Endodermal cell (in vitro differentiated cells): ENCODE measurements at places on chromosomes 6 and 20.

DNA sequence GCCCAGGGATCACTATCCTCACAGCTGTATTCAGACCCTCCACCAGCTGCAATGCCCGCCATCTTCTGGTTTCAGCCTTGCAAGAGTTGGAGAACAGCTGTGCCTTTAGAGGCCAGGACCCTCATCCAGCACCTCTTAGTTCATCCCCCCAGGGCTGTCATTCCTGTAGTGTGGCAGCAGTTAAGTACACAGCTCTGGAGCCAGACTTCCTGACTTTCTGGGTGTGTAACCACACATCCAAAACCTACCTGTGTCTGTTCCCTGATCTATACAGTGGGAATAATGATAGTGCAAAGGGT, 452 bp upstream of the TREM2 start:
- DNase-seq = no peak

DNA sequence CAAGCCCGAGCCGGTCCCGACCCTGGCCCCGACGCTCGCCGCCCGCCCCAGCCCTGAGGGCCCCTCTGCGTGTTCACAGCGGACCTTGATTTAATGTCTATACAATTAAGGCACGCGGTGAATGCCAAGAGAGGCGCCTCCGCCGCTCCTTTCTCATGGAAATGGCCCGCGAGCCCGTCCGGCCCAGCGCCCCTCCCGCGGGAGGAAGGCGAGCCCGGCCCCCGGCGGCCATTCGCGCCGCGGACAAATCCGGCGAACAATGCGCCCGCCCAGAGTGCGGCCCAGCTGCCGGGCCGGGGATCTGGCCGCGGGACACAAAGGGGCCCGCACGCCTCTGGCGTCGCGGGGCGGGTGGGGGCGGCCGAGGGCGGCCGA, 37.5 kb downstream of the YTHDF1 start:
- peak; percentile 84 for DNase-seq

DNA sequence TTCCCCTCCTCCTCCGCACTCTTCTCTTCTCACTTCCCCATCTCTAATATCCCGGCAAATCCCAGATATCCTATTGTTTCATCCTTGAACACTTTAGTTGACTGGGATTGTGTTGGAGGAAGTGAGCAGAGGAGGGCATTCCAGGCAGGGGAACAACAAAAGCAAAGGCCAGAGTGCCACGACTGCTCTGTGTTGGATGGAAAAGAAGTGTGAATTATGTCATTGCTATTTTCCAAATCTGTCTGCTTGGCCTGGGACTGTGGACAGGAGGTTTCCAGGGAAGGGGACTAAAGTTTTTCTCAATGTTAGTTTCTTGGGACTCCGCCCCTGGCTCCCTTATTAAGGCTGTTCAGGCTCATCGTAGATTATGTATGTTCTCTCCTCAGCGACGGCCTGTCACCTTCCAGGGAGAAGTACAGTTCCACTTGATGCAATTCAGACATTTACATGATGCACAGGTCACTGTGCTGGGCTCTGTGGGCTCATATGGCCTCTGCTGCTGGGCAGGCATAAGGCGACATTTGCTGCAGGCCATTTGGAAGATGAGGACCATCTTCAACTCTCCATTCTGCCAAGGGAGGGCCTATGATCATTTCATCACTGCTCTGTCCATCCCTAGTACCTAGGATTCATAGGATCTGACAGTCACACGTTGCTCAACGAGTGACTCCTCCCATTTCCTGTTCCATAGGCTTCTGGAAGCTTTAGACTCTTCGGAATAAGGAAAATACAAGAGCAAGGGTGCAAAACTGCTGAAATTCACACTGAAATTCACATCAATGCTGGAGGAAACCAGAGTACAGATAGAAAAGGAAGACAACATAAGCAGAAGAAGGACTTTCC, 99.1 kb upstream of the KCNK16 start:
- DNase-seq = no peak

DNA sequence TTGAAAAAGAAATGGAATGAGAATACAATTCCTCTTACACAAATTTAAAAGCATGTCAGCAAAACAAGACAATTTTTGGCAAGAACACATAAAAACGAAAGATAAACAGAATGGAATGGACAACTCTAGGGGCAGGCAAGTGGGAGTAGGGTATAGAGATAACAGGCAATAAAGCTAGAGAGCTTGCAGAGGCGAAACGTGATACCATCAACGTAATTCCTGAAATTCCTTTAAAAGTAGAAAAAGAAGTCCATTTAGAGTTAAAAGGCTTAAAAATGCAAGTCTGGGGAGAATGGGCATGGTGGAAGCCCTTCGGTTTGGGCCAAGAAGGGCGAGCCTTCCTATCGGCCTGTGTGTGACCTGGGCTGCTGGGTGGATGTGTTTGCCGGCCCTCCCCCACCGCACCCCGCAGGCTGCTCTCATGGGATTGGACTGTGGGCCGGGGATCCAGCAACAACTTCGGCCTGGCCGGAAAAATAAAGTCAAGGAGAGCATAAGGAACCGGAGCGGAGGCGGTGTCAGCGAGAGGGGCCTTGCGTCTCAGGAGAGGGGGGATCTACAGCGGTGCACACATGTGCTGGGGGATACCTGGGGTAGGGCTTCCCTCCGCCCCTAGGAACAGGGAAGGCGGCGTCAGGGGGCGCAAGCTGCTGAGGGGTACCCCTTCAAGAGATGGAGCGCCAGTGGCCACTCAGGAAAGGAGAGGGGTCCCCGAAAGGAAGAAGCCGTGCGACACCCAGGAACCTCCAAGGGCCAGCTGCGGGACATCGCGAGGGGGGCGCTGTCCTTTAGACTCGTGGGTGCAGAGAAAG, 4.1 kb downstream of the TMEM239 start:
- DNase-seq = peak; percentile 81

DNA sequence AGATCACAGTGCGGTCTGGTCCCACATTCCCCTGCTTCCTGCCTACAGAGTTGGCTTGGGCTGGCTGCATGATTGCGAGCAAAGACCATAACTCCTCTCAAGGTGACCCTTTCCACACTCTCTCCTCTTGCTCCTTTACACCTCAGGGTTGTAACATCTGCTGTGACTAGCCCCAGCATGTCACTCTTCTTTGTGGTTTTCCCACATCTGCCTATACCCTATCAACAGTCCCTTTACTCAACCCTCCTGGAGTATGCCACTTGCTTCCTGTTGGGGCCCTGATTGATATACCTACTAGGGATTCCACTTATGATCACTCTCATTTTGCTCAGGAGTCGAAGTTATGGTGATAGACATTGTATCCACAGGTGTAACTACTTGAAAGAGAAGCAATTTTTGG, 58.9 kb upstream of the SGK1 start:
- no peak for DNase-seq

- DNase-seq = no peak
These were observed 8.3 kb upstream of the CEP85L start for GRCh38 chr6:118659513-118660217.

DNA sequence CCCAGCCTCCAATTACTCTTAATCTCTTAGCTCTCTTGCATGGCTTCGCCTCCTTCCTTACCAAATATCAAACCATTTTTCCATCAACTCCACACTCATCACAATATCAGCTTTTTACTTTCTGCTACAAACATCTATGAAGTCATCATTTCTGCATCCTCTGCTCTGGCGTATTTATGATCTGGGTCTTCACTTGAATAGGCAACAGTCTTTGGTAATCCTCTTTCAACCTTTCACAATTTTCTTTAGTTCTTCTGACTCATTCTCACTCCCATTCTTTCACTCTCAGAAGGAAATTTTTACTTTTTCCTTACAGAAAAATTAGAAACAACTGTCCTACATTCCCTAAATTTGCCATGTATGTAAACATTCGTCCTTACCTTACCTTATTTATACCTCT, 522.4 kb downstream of the HDGFL1 start:
- no peak for DNase-seq

GRCh38 chr6:44730771-44731391, 343.4 kb downstream of the CDC5L start:
- no peak for DNase-seq

- peak; percentile 79 for DNase-seq
These were observed 6.8 kb upstream of the USP49 start for GRCh38 chr6:41901882-41902519.

GRCh38 chr20:39849664-39850063, 839.4 kb downstream of the MAFB start:
- DNase-seq = peak; percentile 43

- no peak for DNase-seq
These were observed 26.0 kb upstream of the PRDM1 start for GRCh38 chr6:106060167-106060566.

GRCh38 chr20:22568872-22569344, 15.5 kb downstream of the FOXA2 start:
- peak; percentile 70 for DNase-seq

- no peak for DNase-seq
These were observed 16.1 kb downstream of the UFL1 start for GRCh38 chr6:96537726-96538125.

- no peak for DNase-seq
These were observed 96.0 kb downstream of the JPH2 start for GRCh38 chr20:44091026-44091425.
